NCI-H460 (cell line): ENCODE measurements at places on chromosomes 1 and 21.

GRCh38 chr1:240235521-240236288 lies 144.0 kb downstream of the FMN2 start:
- no peak for DNase-seq

DNA sequence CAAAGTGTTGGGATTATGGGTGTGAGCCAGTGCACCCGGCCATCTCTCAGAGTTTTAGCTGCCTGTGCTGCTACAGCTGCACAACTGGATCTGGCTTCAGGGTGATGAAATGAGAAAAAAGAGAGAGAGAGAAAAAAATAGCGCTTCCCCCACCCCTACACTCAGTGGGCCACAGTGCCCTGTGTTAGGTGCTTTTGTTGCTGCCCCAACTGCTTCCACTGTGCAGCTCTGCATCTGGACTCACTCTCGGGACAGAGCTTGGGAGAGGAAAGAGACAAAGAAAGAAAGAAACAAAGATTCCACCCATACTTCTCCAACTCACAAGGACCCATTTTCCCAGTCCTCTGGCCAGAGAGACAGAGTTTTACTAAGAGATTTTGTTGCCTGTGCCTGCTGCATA lies 50.4 kb downstream of the INAVA start:
- DNase-seq: no peak

DNA sequence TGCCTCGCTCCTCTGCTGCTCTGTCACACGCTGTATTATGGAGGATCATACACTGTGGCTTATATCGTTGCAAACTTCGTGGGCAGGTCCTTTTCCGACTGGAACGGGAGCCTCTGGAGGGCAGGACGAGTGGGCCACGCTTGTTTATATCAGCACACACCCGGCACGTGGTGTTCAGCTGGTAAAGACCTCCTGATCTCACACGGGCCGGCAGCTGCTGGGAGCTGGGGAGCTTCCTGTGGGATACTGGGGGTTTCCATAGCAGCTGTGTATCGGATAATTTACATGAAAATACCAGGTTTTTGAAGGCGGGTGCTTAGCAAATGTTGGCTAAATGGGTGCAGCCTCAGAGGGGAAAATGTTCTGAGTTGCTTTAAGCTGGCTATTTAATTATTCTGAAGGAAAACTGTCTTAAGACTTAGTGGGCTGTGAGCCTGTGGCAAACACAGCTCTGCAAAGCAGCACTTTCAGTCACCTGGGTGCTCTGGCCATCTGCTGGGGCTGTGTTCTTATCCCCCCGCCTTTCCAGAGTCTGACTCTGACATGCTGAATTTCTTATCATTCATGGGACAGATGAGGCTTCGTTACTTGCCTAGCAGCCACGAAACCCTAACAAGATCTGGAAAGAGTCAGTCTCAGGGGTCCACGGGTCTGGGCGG lies 103.6 kb upstream of the GCLM start:
- no peak for DNase-seq

- no peak for DNase-seq
These were observed 14.3 kb downstream of the SLFNL1 start for GRCh38 chr1:41006942-41007865.

DNA sequence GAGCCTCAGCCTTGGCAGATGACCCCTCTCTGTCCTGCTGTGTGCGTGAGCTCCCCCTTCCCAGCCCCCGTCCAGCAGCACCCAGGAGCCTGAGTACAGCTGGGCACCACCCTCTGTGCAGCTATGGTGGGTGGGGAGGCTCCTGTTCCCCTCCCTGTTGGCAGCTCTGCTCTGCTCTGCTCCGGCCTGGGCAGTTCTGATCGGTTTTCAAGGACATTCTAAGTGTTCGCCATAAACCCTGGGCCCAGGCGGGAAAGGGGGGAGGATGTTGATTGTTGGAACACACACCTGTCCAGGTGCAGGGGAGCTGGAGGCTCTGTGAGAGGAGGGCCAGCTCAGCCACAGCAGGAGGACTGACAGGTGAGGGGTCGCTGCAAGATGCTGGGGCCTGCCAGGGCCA lies at the start of gene CLCNKB:
TSS of gene CLCNKB (plus strand) at position 262 of the 400 bp plus-strand sequence. CDS start 711 bp downstream, outside the sequence.
- no peak for DNase-seq

DNA sequence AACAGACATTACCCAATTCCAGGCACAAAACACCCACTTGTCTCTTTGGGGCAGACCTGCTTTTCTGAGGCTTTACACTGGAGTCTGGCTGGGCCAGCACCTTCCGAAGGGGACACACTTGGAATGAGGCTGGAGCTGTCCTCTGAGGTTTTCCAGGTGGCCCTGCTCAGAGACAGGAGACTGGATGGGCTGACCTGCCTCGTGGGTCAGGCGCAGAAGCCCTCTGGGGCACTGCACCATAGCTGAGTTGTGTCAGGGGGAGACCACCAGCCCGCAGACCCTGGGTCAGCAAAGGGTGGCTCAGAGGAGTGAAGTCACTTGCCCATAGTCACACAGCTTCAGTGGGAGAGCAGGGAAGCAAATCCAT lies 1.8 kb downstream of the SH2D5 start:
- no peak for DNase-seq
